AG10803 (cell line): ENCODE measurements at places on chromosomes 13 and 19.

GRCh38 chr13:110759710-110760109, 46.2 kb downstream of the ING1 start:
- DNase-seq: peak; percentile 21

- DNase-seq: no peak
Observed at GRCh38 chr13:113150550-113151365, 7.7 kb upstream of the PROZ start.

GRCh38 chr13:49388091-49388635, 55.7 kb downstream of the CAB39L start:
- no peak for DNase-seq

GRCh38 chr13:112885782-112886268, 83.2 kb upstream of the MCF2L start:
- peak; percentile 77 for DNase-seq

DNA sequence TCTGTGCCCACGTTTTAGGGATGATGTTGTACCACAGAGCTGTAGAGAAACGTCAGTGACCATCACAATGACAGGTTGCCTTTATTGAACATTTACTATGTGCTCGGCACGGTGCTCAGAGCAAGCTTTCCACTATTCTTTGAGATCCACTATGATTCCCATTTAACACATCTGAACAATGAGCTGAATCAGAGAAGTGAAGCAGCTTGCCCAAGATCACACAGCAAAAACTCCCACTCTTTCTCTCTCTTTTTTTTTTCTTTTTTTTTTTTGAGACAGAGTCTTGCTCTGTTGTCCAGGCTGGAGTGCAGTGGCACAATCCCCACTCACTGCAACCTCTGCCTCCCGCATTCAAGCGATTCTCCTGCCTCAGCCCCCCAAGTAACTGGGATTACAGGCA, 8.1 kb upstream of the TNFSF9 start:
- DNase-seq: no peak

DNA sequence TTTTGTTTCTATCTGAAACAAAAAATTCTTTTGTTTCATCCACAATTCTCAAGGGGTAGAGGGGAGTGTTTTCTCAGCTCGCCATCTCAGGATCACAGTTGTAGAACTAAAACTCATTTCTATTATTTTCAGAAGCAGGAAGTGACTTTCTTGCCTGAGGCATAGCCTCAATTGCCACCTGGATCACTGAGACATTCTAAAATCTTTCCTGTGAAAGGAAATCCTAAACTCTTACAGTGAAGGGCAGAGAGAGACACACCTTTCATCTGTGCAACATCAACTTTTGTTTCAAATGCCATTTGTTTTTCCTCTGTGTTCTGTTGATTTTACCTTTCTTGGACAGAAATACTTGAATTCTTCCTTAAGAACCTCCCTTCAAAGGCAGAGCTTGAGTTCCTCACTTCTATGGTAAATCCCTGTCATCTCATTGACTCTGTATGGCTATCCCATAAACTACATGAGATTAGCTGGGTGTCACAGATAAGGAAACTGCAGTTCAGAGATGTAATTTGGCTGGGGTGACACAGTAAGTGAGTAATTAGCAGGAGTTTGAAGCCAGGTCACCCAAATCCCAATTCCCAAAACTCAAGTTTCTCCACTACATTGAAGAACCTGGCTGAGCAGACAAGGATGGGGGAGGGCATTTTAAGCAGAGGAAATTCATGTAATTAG, 224.4 kb upstream of the HTR2A start:
- DNase-seq: no peak

DNA sequence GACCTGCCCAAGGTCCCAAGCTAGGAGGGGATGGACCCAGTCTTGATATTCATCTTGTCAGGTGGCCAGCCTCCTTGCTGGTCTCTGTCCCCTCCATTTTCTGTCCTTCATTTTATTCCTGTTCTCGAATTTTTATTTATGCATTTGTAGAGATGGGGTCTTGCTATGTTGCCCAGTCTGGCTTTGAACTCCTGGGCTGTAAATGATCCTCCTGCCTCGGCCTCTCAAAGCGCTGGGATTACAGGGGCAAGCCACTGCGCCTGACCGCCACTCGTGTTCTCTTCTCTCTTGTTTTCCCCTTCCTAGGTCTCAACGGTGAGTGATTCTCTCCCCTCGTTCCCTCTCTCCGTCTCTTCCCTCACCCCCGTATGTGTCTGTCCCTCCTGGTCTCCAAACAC, 10.6 kb upstream of the TPRX2 start:
- DNase-seq: no peak

DNA sequence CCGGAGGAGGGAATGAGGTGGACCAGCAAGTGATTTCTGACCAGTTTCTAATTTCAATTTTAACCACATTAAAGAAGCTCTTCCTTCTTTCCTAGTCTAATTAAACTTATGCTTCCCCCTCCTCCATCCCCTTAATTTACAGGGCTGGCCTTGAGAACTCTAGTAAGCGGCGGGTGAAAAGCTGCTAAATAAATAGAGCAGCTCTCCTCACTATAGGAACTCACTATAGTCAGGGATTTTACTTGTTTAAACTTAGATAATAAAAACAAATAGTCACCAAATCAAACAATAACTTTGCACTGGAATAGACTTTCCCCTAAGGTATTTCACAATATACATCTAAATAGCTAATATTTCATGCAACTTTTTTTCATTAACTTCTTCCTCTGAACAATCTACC, 1838.2 kb upstream of the PRR20A start:
- DNase-seq: no peak

DNA sequence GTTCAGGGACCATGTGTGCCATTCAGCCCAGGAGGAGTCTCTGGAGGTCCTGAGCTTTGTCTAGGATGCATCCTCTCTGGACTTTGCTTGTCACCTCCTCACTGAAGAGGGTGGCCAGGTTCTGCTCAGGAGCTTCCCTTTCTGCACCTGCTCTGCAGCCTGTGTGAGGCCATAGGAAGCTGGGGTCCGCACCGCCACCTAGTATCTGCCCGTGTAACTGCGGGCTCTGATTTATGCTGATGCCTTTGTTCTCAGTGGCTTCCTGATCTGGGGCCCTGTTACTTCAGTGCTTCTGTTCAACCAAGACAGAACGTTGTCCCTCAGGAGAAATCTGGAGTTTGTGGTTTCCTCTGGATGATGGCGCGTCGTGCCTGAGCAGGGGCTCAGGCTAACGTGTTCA, 15.5 kb downstream of the ZNF610 start:
- DNase-seq: no peak

DNA sequence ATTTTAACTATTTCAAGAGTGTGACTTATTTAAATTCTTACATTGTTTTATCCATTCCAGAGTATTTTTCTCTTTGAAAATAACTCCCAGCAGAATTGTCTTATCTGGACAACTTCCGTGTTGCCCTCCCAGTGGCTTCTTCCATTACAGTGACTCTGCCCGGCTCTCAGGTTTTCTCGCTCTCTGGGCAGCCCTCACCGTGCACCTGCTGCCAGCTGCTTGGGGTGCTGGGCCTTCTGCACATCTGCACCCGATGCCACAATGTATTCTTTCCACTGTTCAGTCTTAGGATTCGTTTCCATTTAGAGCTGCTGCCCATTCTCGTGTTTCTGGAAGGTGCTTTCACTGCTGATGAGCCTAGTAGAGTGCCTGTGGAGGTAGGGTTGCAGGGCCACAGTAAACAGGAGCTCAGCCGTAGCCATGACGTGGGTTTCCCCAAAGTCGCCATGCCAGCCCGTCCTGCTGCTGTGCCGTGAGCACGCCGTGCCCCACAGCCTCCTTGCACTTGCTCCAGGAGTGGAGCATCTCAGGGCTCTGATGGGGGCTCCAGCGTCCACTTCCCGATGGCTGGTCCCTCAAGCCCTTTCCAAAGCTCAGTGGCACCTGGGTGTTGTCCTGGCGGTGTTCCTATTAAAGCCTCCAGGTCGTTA, 46.1 kb upstream of the DCUN1D2 start:
- no peak for DNase-seq

GRCh38 chr13:113663934-113664333, 3.1 kb upstream of the GRK1 start:
- DNase-seq: no peak

GRCh38 chr13:50011461-50011860, 3.8 kb upstream of the KCNRG start:
- DNase-seq: no peak

- no peak for DNase-seq
Observed at GRCh38 chr13:111626371-111627305, 306.2 kb downstream of the TEX29 start.

GRCh38 chr13:33259296-33259695, 26.3 kb downstream of the STARD13 start:
- peak; percentile 58 for DNase-seq

DNA sequence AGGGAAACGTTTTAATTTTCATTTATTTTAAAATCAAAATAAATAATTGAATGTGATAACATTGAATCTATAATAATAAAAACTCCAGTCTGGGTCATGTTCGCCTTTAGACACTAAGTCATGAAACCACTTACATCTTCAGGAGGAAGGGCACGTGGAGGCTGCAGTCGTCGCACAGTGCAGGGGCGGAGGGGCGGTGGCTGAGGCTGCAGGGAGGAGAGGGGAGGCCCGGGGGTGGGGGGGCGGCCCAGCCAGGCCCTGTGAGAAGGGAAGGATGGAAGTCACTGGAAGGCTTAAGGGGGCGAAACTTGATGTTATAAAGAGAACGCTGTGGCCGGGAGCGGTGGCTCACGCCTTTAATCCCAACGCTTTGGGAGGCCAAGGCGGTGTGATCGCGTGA, 14.9 kb upstream of the LATS2 start:
- DNase-seq: no peak

- DNase-seq: no peak
Observed at GRCh38 chr13:98875146-98875729, 102.6 kb downstream of the DOCK9 start.

GRCh38 chr19:1874554-1875185, 10.6 kb downstream of the ABHD17A start:
- DNase-seq: no peak

- DNase-seq: peak; percentile 21
Observed at GRCh38 chr13:90270226-90270625, 1077.3 kb upstream of the MIR17HG start.
